CD4-positive, alpha-beta memory T cell (primary cell): ENCODE measurements at places on chromosomes 12 and 14. TPM values are rescaled to one million over a fixed set of nuclear protein-coding genes. Genes with fewer than 3 reads are reported as not detected.

RTL1 gene
- total RNA-seq = not detected

BHLHE41 gene
- total RNA-seq = 0.55 TPM

TMEM132D gene
- not detected for total RNA-seq

HCAR1 gene
- 0.19 TPM for total RNA-seq

SLC4A8 gene
- 0.47 TPM for total RNA-seq

DNA sequence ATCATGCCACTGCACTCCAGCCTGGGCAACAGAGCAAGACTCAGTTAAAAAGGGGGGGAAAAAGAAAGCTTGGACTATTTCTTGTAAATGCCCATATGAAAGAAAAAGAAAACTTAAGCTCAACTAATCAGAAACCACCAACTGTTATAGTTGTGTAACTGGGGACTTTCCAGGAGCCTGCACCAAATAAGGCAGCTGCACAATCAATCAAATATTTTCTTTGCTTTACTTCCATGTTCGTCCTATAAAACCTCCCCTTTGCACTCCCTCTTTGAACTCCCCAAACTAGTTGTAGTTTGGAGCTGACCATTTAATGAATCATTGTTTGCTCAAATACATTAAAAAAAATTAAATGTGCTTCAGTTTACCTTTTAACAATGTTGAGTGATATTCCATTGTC, 54.9 kb downstream of the OTOGL start:
- no peak for DNase-seq
- H3K4me3 ChIP-seq = no peak overlapping the region
- no peaks in the 10 kb centered on the region for H3K4me1 ChIP-seq
- H3K36me3 ChIP-seq = no peaks in the 10 kb centered on the region

- no peak overlapping the region for H3K4me3 ChIP-seq
- no peak for DNase-seq
- peaks cover 27% of the 10 kb centered on the region for H3K4me1 ChIP-seq
- no peaks in the 10 kb centered on the region for H3K27me3 ChIP-seq
- H3K36me3 ChIP-seq = no peaks in the 10 kb centered on the region
- H3K27ac ChIP-seq = no peak overlapping the region
Measured at GRCh38 chr12:59636945-59637691, 41.3 kb downstream of the SLC16A7 start.

DNA sequence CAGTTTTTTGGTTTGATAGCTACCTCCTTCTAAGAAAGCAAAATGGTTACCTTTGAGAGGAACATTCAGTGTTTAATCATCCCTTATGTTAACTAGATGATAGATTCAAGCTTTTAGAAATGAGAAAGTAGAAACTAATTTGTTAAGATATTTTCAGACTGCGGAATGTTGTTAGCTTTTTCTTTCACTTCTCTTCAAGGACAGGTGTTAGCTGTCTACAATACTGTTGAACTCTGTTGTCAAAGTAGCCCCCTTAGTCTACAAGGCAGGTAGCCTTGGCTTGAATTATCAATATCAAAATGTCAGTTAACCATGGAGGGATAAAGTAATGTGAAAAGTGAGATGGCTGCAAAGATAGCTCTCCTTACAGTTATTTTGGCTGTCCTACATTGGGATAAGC, 14.8 kb downstream of the MAPK1IP1L start:
- H3K27ac ChIP-seq = no peak overlapping the region
- DNase-seq = no peak
- H3K27me3 ChIP-seq = no peaks in the 10 kb centered on the region
- peaks cover 27% of the 10 kb centered on the region for H3K36me3 ChIP-seq

- DNase-seq = peak; percentile 74
- no peak overlapping the region for H3K27ac ChIP-seq
- H3K4me3 ChIP-seq = no peak overlapping the region
- no peaks in the 10 kb centered on the region for H3K36me3 ChIP-seq
- H3K4me1 ChIP-seq = no peaks in the 10 kb centered on the region
Measured at GRCh38 chr14:94136575-94137331, 7.3 kb upstream of the IFI27L2 start.

DNA sequence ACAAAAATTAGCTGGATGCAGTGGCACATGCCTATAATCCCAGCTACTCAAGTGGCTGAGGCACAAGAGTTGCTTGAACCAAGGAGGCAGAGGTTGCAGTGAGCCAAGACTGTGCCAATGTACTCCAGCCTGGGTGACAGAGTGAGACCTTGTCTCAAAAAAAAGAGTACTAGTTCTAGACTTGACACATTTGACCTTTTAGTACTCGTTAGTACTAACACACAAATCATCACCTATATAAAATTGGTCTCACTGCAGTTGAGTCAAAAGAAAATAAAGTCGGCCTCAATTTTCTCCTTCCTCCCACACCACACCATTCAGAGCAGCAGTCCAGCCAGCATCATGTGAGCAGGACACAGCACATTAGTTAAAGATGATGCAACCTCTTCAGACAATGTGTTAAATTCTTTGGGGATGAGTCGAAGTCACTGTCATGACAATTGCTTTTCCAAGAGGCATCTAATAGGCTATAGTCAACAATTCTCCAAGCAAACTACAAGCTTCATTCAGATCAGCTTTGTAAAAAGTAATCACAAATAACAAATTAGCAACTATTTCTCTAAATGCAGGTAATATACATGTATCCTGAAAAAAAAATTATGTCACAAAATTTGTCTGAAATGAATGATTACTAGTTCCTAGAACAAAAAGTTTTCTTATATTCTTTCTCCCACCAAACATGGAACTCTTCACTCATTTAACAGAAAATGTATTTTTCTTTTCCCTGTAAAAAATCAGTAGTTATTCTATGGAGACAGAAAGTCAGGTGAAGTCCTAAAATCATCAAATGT, 55.6 kb downstream of the CLIP1 start:
- no peak overlapping the region for H3K4me3 ChIP-seq
- DNase-seq = no peak
- H3K4me1 ChIP-seq = peaks cover 7% of the 10 kb centered on the region
- no peak overlapping the region for H3K27ac ChIP-seq

- peak overlapping the region; percentile 31 for H3K27ac ChIP-seq
- DNase-seq = no peak
- H3K4me3 ChIP-seq = no peak overlapping the region
- no peaks in the 10 kb centered on the region for H3K36me3 ChIP-seq
- H3K27me3 ChIP-seq = no peaks in the 10 kb centered on the region
Measured at GRCh38 chr14:99287269-99287942, 15.4 kb upstream of the BCL11B start.

DNA sequence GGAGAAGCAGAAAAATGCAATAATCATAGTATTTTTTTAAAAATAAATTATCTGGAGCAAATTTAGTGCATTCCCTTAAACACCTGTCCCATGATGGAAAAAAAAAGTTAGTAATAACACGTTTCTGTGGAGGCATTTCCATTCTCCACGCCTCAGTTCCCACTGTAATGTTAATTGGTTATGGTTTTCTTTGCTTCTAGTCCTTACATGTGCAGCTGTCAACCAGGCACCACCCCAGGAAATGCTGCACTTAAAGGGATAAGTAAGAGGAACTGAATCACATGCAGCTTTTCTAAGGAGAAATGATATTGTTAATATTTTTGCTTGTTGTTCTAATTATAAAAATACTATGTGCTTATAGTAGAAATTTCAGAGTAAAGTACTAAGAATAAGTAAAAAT, 240.3 kb downstream of the ZFP36L1 start:
- no peaks in the 10 kb centered on the region for H3K36me3 ChIP-seq
- no peaks in the 10 kb centered on the region for H3K4me1 ChIP-seq
- no peak for DNase-seq
- H3K27ac ChIP-seq = no peak overlapping the region
- H3K4me3 ChIP-seq = no peak overlapping the region

DNA sequence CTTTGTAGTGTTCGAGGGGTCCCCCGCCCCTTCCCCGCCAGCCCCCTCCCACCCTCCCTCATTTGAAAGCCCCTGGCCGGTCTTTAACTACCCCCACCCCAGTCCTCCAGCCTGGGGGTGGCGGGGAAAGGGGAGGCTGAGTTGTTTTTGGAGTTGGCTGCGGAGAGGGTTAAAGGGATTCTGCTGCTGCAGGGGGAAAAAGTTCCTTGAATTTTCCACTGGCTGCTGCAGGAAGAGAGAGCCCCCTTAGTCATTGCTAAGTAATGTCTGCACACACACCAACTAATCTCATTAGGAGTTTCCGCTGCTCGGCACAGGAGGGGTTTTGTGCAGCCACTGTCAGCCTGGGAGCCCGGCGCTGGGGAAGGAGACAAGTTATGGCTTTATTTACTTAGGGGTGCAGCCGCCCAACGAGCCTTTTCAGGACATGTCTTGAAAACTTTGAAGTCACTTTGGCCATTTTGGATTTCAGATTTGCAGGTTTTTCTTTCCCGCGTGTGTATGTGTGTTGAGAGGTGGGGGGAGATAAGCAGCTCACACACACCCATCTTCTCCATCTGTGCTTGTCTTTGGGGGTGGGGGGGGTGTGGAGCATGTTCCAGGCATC, 1.8 kb downstream of the ELK3 start:
- no peaks in the 10 kb centered on the region for H3K27me3 ChIP-seq
- no peaks in the 10 kb centered on the region for H3K36me3 ChIP-seq
- H3K27ac ChIP-seq = peak overlapping the region; percentile 71
- peak overlapping the region; percentile 85 for H3K4me3 ChIP-seq
- H3K4me1 ChIP-seq = peaks cover 58% of the 10 kb centered on the region
- DNase-seq = no peak

GRCh38 chr12:13045816-13046215, 1.6 kb downstream of the FAM234B start:
- no peaks in the 10 kb centered on the region for H3K36me3 ChIP-seq
- H3K27ac ChIP-seq = no peak overlapping the region
- no peaks in the 10 kb centered on the region for H3K27me3 ChIP-seq
- no peak for DNase-seq

DNA sequence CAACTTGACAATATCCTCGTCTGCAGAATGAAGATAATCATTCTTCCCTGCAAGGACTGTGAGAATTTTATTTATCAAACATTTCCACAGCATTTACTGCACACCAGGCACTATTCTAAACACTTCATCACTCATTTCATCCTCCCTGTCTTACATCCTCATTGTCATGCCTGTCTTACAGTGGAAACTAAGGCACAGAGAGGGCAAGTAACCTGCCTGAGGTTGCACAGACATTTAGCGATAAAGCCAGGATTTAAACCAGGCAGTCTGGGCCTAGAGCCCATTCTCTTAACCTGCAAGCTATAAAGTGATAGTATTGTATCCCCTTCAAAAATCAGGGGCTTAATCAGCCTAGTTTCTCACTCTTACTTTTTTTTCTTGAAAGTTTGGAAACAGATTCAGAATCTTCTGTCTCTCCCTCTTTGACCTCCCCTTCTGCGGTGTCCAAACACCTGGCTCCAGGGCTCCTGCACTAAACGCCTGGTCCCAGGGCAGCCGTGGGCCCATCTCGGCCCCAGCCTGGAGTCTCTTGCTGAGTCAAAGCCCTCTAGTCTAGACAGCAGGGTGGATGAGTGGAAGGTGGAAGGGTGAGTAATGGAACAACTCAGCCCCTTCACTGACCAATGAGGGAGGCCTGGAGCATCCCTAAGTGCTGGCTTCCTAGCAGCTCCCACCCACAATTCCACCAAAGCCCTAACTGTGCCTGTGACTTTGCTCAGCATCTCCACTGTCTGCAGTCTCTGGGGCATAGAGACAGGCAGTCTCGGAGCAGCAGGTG, 12.5 kb downstream of the ISM2 start:
- H3K27ac ChIP-seq = no peak overlapping the region
- DNase-seq = no peak
- no peaks in the 10 kb centered on the region for H3K4me1 ChIP-seq

GRCh38 chr12:54689034-54689372, 40.8 kb upstream of the DCD start:
- no peak overlapping the region for H3K4me3 ChIP-seq
- no peaks in the 10 kb centered on the region for H3K4me1 ChIP-seq
- no peak for DNase-seq
- H3K27me3 ChIP-seq = peaks cover 23% of the 10 kb centered on the region
- no peaks in the 10 kb centered on the region for H3K36me3 ChIP-seq

DNA sequence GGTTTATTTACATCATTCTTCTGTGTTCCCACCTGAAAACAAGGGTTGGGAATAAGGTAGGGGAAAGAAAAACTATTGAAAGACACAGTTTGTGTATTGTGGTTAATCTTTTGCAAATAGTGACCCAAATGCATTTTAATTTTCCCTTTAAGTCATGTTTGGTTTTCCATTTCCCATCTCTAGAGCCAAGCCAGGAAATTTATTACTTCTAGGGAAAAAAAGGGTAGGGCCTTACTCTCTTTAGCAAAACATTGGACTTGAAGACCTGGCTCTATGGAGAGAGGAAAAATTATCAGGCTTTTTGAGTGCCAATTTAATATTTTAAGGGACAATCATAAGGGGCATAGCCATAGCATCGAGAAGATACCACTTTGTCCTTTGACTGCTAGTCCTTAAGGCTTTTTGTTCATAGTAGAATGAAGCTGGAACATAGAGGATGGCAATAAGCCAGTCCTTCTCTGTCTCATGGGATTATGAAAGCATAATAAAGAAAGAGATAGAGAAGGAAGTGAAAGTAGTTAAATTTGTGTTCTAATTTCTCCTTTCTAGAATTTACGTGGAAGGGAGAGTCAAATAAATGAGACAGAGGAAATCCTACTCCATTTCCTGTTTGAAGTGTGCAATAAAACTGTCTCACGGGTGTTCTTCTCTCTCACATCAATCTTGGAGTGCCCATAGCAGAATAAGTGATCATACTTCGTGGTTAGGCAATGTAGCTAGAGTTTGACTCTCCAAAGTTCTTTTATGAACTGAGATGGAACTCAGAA, 50.9 kb upstream of the PPFIA2 start:
- H3K27me3 ChIP-seq = no peaks in the 10 kb centered on the region
- no peaks in the 10 kb centered on the region for H3K4me1 ChIP-seq
- no peaks in the 10 kb centered on the region for H3K36me3 ChIP-seq
- no peak overlapping the region for H3K27ac ChIP-seq
- no peak overlapping the region for H3K4me3 ChIP-seq

DNA sequence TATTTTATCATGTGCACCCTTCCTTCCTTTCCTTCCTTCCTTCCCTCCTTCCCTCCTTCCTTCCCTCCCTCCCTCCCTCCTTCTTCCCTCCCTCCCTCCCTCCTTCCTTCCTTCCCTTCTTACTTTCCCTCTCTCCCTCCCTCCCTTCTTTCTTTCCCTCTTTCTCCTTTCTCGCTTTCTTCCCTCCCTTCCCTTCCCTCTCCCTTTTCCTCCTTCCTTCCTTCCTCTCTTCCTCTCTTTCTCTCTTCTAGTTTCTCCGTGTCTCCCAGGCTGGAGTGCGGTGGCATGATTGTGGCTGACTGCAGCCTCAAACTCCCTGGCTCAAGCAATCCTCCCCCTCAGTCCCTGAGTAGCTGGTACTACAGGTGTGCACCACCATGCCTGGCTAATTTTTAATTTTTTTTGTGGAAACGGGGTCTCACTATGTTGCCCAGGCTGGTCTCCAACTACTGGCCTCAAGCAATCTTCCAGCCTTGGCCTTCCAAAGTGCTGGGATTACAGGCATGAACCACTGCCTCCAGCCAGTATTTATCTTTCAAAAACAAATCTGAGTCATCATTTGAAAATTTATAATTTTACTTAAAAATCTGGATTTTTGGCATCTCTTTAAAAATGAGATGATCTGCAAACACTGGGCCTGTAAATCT, 7.8 kb downstream of the C1RL start:
- peaks cover 14% of the 10 kb centered on the region for H3K4me1 ChIP-seq
- no peak for DNase-seq
- H3K4me3 ChIP-seq = no peak overlapping the region
- peaks cover 7% of the 10 kb centered on the region for H3K36me3 ChIP-seq
- H3K27ac ChIP-seq = no peak overlapping the region
- no peaks in the 10 kb centered on the region for H3K27me3 ChIP-seq

- H3K27ac ChIP-seq = no peak overlapping the region
- H3K27me3 ChIP-seq = no peaks in the 10 kb centered on the region
- no peak for DNase-seq
- H3K4me3 ChIP-seq = no peak overlapping the region
- H3K4me1 ChIP-seq = no peaks in the 10 kb centered on the region
Measured at GRCh38 chr12:91256411-91256810, 73.8 kb upstream of the DCN start.

- DNase-seq = no peak
- H3K4me3 ChIP-seq = no peak overlapping the region
- H3K27ac ChIP-seq = no peak overlapping the region
- H3K36me3 ChIP-seq = no peaks in the 10 kb centered on the region
- H3K4me1 ChIP-seq = no peaks in the 10 kb centered on the region
Measured at GRCh38 chr12:2764398-2764797, 30.4 kb upstream of the FKBP4 start.
